Activated T-helper 1 cell treated with anti-CD3 and anti-CD28 coated beads, Interleukin-2, amount 50 U/mL, for 16 hours (primary cell): ENCODE measurements at places on chromosomes 2 and 18.

GRCh38 chr2:239184179-239184578, 216.6 kb downstream of the HDAC4 start:
- DNase-seq = no peak

DNA sequence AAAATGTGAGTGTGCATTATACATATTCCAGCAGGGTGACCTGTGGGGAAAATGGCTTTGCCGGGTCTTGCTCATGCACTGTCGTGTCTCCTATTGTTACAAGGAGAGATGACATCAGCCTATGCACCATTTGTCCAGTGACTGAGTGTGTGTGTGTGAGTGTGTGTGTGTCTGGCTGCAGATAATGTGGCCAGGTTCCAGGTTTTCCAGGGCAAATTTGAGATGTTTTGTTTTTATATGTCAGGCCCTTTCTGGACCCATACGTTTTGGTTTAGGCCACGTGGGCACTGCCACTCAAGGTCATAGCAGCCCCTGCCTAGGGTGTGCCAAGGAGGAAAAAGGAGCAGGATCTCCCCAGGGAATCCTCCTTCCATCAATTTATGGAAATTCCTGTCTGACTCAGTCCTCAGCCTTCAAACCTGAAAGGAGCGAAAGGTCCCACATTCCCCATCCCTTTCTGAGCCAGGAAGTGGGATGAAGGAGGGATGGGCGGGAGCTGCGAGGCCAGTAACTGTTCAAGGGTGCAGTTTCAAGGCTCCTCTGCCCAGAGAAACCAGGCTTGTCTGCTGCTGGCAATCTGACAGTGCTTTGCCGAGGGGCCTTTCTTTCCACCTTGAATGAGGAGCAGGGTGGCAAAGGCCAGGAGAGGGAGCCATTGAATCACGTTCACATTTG, 93.0 kb upstream of the SMAD2 start:
- DNase-seq = no peak

- no peak for DNase-seq
These were observed 117.9 kb upstream of the ID2 start for GRCh38 chr2:8563814-8564474.

DNA sequence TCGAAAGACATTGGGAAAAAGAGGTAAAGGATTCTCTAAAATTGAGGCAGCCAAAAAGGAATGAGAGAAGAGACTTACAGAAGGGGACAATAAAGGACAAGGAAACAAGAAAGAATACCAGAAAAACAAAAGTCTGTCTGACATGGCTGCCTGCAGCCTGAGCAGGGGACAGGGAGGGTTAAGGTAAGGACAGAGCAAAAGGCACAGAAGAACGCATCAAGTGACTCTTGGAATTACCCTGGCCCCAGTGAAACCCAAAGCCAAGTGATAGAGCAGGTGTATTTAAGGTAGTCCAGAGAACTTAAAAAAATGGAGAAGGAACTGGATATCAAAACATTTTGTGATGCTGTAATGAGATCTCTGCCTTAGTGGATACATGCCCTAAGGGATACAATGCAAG, 47.1 kb upstream of the XIRP2 start:
- no peak for DNase-seq

- DNase-seq = no peak
These were observed 182.7 kb downstream of the ANAPC1 start for GRCh38 chr2:111701266-111701665.

GRCh38 chr2:10395893-10396292, 52.2 kb downstream of the ODC1 start:
- no peak for DNase-seq

GRCh38 chr18:73563345-73563744, 584.3 kb downstream of the FBXO15 start:
- DNase-seq = no peak

DNA sequence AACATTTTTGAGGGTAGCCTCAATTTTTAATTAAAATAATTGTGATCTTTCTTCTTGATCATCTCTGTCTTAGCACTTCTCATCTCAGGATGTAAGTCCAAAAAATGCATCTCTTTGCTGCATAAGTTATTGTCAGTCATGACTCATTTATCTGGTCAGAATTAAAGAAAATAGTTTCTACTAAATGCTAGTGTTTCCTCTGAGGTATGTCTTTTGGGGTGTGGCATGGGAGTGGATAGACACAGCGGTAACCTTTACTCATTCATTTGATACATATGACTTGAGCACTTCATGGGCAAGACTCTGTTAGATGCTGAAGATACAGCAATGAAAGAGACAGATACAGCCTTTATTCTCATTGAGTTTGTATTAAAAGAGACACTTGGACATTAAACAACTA, 284.7 kb downstream of the IRS1 start:
- no peak for DNase-seq
